ENCODE measurements at places on chromosomes 7 and 10.

DNA sequence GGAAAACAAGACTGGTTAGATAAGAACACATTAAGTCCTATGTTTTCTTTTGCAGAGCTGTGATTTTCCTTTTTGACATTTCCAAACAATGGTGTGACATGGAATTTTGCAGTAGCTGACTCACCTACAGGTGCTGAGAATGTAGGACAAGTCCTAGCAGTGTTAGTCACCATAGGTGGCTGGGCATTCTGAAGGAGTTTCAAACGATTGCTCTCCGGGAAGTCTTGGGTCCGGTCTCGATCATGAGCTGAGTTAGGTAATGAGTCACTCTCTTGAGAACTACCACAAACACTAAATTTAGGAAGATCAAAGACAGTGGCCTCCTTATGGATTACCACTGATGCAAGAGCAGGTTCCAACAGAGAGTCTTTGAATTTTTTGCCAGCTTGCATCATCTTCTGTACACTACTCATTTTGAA, 3.6 kb downstream of the FIGNL1 start:
- DNase-seq: no peak

DNA sequence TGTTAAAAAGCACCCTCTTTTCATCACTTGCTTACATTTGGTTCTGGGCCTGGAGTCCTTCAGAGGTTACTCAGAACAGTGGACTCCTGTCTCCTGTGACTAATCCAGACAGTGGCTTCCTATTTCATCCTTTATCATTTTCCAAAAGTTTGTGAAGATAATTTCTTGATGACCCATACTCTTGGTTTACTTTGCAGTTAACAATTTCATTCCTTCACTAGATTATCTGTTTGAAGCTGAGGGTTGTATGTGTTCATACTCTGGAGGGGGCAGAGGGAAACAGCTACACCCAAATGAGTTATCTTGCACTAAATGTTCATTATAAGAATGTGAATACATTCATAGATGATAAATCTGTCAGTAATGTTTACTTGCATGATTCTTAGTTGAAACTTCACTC, 124.7 kb downstream of the ZNF248 start:
- no peak for DNase-seq

DNA sequence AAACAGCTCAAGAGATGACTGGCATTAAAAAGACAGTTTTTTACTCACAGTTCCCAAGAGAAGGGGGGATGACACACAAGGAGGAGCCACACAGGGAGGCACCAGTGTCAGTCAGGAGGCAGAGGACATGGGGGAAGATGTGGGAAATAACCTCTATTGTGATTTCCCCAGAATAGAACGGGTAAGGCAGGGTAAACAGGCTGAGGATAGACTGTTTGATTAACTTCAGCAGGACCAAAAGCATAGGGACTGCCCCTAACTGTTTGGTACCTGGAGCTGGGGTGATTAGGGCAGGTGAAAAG, 60.7 kb downstream of the RAPGEF5 start:
- no peak for DNase-seq

- DNase-seq: no peak
These were observed 24.6 kb upstream of the SGMS1 start for GRCh38 chr10:50648089-50648934.

GRCh38 chr10:130863044-130863443, 448.5 kb downstream of the TCERG1L start:
- no peak for DNase-seq

DNA sequence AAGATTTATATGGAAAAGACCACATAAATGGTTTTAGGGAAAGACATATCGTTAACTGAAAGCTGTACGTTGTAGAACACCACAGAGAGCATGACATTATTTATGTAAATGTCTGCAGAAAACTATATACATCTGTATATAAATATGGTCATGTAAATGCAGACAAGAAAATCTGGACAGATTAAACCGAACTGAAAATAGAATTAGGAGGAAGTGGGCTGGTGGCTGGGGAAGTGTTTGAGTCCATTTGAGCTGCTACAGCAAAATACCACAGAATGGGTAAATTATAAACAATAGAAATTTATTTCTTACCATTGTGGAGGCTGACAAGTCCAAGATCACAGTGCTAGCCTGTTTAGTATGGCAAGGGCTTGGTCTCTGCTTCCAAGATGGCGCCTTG, 56.3 kb upstream of the USP6NL start:
- DNase-seq: no peak

GRCh38 chr7:17131060-17131345, 167.4 kb upstream of the AHR start:
- DNase-seq: no peak

DNA sequence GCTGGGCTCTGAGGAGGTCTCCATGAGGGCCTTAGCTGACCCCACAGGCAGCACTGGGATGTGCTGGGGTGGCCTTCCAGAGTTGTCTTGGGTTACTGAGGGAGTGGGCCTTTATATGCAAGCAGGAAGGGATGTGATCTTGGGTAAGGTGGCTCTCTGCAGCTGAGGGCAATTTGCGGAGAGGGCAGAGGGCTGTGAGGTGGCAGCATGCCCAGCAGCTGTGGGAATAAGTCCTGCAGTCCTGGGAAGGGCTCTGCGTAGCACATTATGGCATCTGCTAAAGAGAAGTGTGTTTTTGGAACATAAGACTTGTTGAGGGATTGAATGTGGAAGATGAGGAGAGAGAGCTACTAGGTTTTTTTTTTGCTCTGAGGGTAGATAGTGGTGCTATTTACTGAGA, 99.6 kb upstream of the KMT2E start:
- no peak for DNase-seq

DNA sequence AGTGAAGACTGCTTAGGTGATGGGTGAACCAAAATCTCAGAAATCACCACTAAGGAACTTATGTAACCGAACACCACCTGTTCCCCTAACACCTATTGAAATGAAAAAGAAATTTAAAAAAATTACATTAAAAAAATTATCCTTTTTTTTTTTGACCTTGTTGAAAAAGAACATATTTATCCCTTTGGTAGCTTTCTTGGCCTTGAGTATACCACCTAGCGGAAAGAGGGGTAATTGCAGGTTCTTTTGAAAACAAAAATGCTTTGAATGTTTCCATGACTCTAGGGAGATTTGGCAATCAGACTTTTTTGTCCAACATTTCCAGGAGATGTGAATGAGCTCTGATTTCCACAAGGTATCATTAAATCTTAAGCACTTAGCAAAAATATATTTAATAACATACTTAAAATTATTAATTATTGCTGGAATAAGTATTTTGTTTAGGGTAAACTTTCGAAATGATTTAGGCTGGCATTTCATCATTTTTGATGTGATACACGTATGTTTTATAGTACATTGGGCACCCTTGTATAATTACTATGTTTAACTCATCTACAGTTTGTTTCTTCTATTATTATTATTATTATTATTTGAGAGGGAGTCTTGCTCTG, 47.0 kb upstream of the ELMO1 start:
- DNase-seq: no peak

- DNase-seq: no peak
These were observed 22.6 kb downstream of the TES start for GRCh38 chr7:116232920-116233319.

DNA sequence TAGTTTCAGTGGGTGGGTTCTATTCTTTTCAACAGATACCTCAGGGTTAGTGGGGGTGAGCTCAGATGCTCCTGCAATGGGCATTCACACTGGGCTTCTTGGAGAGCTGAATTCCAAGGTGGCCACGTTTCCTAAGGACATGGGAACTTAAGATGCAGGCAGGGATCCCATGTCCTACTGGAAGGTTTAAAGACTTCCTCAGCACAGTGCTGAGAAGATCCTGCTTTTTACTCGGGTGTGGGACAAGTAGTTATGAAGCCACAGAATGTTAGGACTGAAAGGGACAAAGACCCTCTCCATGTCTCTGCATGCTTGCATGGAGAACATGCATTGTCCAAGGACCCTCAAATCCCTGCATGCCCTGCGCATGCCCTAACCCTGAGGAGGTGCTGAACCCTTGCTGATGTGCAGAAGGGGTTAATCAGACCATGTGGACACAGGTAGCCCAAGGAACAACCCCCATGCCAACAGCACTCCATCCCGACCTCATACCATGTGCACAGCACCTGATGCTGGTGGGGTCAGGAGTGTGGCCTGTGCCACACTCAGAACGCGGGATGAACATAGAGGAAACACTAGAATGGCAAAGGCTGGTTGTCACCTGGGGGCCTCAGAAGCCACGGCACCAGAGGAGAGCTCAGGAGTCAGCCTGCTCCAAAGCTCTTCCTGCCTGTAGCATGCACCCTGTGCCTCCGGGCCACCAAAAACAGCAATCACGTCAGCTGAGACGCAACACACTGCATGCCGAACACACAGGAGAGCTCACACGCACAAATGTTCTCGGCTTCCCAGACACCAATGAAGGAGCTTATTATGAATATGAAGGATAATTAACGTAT, 15.2 kb downstream of the IL2RA start:
- no peak for DNase-seq

DNA sequence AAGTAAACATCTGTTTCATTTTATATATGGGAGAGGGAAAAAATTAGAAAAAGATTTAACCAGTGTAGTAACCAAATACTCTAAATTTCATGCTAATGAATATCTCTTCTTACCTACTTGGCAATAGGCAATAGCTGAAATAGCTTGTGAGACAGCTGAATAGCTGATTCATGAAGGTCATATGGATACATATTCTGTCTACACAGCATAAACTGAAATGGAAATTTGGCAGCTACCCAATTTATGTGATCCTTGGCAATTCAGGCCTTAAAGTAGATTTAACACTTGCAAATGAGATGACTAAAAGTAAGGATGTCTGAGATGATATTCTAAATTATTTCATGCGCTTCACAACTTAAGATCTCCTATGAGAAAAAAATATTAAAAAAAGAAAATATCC, 261.2 kb upstream of the SEMA3A start:
- DNase-seq: no peak

DNA sequence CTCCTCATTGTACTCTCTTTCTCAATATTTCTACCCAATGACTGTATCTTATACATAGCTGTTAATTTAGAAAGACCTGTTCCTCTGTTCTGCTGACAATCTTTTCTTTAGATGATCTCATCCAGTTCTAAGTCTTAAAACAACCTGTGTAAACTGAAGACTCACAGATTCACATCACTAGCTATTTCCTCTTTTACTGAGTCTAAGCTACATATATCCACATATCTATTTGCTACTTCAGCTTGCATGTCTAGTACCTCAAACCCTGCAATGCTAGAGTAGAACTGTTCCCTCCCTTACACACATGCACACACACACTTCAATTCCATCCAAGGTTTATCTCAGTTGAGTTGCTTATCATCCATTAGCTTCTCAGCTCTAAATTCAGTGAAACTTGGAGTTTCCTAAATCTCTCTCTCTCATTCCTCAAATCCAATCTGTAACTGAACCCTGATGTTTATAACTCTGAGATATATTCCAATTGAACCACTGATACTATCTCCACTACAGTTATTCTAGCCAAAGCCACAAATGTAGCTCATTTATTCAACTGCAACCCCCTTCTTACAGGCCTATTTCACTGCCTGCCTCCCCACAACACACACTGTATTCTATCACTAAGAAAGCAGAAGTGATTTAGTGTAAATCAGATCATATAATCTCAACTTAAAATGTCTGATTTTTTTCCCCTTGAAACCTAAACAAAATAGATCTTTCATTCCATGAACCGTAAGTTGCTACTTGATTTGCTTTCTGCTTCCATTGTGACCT, 1036.8 kb upstream of the POT1 start:
- no peak for DNase-seq

GRCh38 chr7:50502947-50503346, 52.8 kb upstream of the FIGNL1 start:
- DNase-seq: peak; percentile 39

DNA sequence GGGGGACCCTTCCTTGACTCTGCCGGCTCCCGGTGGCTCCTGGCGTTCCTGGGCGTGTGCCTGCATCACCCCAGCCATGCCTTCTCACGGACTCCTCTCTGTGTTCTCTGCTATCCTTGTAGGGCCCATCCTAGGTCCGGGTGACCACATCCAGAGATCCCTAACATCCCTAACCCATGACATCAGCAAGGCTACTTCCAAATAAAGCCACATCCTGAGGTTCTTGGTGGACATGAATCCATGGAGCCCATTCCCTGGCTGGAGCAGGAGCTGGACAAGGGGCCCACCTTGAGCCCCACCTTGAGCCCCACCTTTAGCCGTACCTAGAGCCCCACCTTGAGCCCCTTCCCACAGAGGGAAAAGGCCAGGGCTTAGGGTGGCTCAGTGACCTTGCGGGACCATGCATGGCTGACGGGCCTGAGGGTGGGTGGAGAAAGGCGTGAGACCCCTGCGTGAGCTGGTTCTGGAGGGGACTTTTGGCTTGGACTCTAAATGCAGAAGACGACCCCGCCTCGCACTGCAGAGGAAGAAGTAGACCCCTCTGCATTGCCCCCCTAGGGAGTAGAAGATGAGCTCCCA, 58.5 kb upstream of the INPP5A start:
- no peak for DNase-seq

GRCh38 chr7:39394105-39394680, 172.0 kb upstream of the YAE1 start:
- no peak for DNase-seq

- no peak for DNase-seq
These were observed 53.3 kb upstream of the TCF7L2 start for GRCh38 chr10:112896722-112897121.

- peak; percentile 42 for DNase-seq
These were observed 61.4 kb downstream of the ST7 start for GRCh38 chr7:117014673-117015133.

- DNase-seq: peak; percentile 30
These were observed 58.4 kb upstream of the TM9SF3 start for GRCh38 chr10:96645191-96645721.

GRCh38 chr10:48821692-48822091, 117.9 kb downstream of the LRRC18 start:
- DNase-seq: no peak
